Fibroblast of skin of back (primary cell): ENCODE measurements at places on chromosomes 12 and 14.

DNA sequence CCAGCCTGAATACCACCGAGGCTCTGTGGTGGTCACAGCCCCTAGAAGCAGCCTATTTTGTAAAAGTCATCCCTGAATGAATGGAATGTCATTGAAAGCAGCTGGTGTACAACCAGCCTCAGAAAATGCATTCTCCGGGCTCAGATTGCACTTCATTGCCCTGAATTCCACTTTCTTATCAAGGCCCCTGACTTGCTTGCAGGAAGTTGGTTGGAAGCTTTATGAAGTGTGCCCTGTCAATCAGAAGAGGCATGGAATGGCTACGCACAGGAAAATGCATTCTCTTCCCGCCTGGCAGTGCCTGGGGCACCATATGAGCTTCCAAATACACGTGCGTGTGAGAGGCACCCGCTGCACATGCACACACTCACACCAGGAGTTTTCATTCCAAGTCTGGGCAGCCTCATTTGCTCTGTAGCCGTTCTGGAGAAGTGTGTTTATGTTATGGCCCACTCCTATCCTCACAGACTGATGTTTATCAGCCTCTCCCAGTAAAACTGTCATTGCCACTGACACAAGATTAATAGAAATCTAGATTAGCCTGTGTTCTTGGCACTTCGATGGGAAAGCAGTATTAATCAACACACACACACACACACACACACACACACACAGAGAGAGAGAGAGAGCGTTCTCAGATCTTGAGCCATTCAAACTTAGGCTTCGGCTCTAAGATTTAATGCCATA, 63.9 kb downstream of the NUAK1 start:
- peak; percentile 87 for DNase-seq

DNA sequence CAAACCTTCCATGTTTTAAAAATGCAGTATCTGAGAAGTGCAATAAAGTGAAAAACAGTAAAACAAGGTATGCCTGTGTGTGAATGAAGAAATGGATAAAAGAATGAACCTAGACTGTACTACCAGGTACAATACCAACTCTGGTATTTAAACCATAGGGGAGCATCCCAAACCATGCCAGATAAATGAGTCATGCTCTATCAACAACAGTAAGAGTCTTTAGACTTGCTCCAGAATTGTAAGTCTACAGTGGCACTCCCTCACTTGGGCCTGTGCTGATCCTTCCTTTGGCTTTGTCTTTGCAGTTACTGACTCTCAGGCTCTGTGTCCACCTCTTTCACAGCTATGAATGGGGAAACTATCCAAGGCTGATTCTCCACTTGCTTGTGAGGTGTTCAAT, 38.1 kb downstream of the BBS10 start:
- peak; percentile 78 for DNase-seq

- DNase-seq = peak; percentile 78
Measured at GRCh38 chr14:46048127-46048526, 603.5 kb downstream of the RPL10L start.

DNA sequence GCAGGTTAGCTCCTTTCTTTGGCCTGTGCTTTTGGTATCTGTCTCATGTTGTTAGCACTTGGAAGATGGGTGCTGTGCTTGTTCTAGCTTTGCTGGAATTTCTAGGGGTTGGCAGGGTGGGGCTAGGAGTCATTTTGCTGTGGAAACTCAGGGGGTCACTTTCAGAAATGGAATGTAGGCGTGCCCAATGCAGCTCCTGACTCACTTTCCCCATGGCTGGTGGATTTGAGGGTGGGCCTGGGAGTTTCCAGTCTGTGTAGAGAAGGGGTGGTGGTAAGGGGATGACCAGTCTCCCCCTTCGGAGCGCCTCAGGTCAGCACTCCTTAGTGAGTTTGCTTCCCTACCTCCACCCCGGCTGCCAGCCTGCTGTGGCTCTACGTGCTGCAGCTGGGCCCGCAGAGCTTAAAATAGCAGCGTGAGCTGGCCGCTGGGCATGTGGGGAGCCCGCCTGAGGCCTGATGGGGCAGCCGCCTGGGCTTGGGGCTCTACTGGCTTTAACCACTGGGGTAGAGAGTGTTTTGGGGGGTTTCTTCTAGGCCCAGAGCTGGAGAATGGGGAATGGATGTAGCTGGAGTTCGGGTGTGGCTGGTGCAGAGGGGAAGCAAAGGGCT, 108.2 kb downstream of the TSPAN9 start:
- no peak for DNase-seq

- DNase-seq = no peak
Measured at GRCh38 chr12:11695321-11695720, 45.8 kb downstream of the ETV6 start.

DNA sequence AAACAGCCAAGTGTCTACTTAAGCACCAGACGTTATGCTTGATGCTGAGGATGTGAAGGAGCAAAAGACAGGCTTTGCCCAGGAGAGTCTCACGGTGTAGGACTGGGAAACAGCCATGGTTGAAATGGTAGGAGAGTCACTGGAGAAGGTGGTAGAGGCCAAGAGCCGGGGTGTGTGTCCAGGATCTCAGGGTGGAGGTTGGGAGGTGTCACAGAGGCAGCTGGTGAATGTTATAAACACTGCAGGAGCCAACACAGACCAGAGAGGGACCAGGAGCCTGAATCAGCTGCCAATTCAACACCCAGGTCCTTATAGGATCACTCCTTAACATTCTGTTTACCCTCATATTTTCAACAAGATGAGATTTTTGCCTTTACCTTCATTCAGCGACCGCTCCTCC, 7.5 kb downstream of the NID2 start:
- DNase-seq = no peak

- DNase-seq = no peak
Measured at GRCh38 chr14:54942913-54943312, 40.3 kb upstream of the GCH1 start.

- DNase-seq = peak; percentile 63
Measured at GRCh38 chr14:41868396-41868795, 261.7 kb downstream of the LRFN5 start.

GRCh38 chr12:110853836-110854235, 7.0 kb downstream of the CCDC63 start:
- DNase-seq = peak; percentile 17

- DNase-seq = peak; percentile 35
Measured at GRCh38 chr12:100401660-100402059, 44.8 kb downstream of the SLC17A8 start.

GRCh38 chr12:9646794-9647781, 22.4 kb upstream of the CLEC2D start:
- DNase-seq = peak; percentile 52

- no peak for DNase-seq
Measured at GRCh38 chr14:61471297-61472005, 150.1 kb downstream of the PRKCH start.

DNA sequence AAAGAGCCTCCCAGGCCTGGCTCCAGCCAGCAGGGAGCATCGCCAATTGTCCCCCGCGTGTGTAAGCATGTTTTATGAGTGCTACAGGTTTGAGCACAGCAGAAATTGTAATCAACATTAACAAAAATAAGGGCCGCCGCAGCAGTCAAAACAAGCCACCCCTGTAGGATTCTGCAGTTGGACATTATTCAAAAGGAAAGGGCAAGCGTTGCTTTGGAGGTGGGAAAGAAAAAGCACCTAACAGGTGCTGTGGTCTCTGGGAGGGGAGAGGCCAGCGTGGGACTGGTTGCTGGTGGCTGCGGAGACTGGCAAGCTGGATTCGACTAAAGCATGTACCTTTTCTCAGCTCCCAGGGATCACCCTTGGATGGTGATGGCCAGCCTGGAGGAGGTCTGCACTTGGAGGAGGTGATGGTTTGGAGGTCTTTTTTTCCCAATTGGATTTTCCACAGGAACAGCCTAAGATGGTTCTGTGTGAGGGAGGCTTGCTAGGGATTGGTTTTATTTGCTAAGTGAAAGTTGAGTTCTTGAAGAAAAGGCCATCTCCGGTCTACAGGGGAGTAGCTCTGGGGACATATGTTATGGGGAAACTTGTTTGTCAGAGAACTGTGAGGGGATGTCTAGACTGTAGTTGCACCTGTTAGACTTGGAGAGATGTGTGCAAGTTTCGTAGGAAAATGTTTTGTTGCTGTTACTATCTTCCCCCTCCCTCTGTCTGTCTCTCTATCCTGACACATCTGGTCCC, 2.0 kb downstream of the DYRK2 start:
- no peak for DNase-seq

DNA sequence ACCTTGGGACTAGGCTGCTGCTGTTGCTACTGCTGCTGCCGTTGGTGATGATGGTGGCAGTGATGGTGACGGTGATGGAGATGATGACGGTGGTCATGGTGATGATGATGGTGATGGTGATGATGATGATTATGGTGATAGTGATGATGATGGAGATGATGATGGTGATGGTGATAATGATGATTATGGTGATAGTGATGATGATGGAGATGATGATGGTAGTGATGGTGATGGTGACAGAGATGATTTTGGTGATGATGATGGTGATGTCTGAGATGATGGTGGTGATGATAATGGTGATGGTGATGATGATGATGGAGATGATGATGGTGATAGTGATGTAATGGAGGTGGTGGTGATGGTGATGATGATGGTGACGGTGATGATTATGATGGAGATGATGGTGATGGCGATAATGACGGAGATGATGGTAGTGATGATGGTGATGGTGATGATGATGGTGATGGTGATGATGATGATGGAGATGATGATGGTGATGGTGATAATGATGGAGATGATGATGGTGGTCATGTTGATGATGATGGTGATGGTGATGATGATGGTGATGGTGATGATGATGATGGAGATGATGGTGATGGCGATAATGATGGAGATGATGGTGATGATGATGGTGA, 156.8 kb upstream of the PWP1 start:
- no peak for DNase-seq

DNA sequence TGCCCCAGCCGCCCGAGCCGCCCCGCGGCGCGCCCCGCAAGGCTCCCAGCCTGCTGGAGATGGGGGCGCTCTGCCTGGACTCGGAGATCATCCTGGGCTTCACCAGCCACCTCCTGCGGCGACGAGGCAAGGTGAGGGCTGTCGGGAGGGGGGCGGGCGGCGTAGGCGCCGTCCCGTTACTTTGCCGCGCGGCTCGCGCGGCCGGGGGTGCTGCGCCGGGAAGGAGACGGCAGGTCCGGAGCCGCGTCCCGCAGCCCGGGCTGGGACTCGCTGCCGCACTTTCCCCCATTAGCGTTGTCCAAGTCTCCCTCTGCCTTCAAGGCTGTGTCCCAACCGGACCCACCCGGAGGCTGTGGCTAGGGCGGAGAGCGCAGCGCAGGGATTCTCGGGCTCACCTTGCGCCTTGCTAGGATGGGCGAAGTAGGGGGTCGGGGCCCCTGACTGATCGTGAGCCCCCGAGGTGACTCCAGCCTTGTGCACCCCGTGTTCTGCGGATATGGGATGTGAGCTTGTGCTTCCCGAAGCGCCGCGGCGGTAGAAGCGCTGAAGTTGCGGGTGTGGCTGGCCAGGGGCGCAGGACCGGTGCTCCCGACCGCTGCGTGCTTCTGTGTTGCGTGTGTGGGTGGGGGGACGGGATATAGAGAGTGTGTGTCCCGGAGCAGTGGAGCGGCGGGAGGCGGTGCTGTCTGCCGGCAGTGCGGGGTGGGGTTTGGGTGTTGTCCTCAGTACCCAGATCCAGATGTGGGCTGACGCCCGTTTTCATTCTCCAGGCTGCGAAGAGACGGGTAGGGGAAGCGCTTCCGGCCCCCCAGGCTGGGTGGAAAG, 1.7 kb upstream of the KIF26A start:
- no peak for DNase-seq

DNA sequence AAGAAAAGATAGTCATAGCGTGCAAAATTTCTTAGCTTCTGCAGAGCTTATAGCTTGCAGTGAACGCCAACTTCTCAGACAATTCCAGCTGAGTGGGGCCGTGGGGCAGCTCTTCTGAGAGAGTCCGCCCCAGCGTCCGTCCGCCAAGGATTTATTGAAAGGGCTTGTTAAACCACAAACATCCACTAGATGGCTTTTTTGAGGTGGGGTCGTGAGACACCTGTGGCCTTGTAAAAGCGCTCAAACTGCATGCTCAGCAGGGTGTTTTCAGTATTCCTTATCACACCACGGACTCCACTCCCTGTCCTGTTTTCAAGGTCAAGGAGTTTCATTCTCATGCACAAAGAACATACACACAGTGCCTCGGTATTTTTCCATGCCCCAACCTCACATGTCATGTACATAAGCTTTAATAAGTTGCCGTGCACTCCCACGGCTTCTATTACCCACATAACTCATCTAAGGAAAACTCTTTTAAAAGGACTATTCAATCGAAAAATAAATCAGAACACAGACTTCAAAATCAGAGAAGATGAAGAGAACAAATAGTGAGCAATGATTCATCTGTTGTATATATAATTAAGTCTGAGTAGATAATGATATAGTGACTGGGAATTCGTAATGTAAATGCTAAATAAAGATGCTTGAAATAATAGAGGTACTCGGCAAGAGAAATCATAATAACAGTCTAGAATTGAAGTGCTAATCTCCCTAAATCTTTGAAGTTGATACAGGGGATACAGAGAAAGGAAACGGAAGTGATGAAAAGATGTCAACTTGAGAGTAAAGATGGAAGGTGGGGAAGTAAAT, 46.7 kb downstream of the WBP11 start:
- no peak for DNase-seq

- peak; percentile 56 for DNase-seq
Measured at GRCh38 chr12:60415351-60415750, 819.5 kb downstream of the SLC16A7 start.
